PC-3 (cell line): ENCODE measurements at places on chromosomes 7 and 10. TPM values are rescaled to one million over a fixed set of nuclear protein-coding genes. Genes with fewer than 3 reads are reported as not detected.

CLDN3 gene
- total RNA-seq = 51.6 and 70.7 TPM in 2 replicates

- peak; percentile 94 for DNase-seq
Measured at GRCh38 chr10:62554632-62555199, 180.5 kb downstream of the ZNF365 start.

GRCh38 chr7:117110480-117111315 is 157.4 kb downstream of the ST7 start:
- DNase-seq = no peak

DNA sequence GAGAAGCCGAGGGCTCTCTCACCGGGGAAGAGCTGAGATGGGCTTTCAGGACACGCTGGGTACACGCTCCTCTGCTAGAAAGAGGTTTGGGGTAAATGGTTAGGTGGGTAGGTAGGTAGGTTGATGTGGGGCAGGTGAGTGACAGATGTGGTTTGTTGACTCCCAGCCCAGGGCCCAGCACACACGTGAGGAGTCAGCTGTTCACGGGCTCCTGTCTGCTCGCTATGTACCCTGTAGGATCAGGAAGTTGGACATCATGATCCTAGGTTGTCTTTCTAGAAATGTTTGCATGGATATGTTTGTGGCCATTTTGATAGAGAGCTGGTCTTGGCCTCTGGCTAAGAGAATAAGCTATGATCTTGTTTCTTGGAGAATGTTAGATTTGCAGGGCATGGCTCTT is 109.0 kb downstream of the TACC2 start:
- no peak for DNase-seq

ADCK2 gene
- 29.4 and 39.3 TPM in 2 replicates for total RNA-seq
